ENCODE measurements at places on chromosomes 2 and 18. TPM values are rescaled to one million over a fixed set of nuclear protein-coding genes. Genes with fewer than 3 reads are reported as not detected.
A peak's percentile ranks its signal among the peaks of the same experiment; 100 is the strongest.

DNA sequence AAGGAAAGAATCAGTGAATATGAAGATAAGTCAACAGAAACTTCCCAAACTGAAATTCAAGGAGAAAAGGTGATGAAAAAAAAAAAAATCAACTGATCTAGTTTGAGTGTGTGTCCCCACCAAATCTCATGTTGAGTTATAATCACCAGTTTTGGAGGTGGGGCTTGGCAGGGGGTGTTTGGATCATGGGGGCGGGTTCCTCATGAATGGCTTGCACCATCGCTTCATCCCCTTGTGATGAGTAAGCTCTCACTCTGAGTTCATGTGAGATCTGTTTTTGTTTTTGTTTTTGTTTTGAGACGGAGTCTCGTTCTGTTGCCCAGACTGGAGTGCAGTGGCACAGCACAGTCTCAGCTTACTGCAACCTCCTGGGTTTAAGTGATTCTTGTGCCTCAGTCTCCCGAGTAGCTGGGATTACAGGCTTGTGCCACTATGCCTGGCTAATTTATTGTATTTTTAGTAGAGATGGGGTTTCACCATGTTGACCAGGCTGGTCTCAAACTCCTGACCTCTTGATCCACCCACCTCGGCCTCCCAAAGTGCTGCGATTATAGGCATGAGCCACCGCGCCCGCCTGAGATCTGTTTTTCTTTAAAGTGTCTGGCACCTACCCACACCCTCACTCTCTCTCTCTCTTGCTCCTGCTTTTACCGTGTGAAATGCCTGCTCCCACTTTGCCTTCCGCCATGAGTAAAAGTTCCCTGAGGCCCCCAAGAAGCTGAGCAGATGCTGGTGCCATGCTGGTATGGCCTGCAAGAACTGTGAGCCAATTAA is 4.0 kb upstream of the SLC66A2 start:
- DNase-seq = peak; percentile 6

DNA sequence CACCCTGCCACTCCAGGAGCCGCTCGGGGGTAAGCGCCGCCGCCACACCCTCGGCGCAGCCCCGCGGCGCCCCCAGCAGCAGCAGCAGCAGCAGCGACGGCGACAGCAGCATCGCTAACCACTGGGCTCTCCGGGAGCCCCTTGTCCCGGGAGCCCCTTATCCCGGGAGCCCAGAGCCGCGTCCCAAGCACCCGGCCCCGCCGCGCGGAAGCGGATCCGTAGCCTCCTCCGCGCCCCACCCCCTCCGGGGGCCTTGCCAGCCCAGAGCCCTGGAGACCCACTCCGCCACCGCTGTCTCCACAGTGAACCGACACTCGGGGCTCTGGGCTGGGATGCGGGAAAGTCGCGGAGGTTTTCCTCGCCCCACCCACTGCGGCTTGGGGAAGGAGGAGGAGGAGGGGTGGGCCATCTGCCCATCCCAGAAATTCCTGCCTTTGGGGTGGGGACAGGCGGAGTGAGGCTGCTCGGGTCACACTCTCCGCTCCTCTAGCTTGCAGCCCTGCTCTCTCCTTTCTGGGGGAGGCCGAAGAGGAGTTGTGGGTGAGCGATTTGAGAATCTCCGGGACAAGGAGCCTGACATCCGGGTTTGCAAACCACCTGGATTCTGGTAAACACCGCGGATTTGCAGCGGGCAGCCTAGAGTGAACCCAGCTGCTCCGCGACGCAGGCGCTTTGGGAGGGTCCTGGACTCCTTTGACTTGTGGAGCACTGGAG is at the start of gene PLA2R1:
PLA2R1 (minus strand) TSS at position 324 of the 714 bp plus-strand sequence; CDS start at position 112, 212 bp downstream.
- peak; percentile 57 for DNase-seq

DNA sequence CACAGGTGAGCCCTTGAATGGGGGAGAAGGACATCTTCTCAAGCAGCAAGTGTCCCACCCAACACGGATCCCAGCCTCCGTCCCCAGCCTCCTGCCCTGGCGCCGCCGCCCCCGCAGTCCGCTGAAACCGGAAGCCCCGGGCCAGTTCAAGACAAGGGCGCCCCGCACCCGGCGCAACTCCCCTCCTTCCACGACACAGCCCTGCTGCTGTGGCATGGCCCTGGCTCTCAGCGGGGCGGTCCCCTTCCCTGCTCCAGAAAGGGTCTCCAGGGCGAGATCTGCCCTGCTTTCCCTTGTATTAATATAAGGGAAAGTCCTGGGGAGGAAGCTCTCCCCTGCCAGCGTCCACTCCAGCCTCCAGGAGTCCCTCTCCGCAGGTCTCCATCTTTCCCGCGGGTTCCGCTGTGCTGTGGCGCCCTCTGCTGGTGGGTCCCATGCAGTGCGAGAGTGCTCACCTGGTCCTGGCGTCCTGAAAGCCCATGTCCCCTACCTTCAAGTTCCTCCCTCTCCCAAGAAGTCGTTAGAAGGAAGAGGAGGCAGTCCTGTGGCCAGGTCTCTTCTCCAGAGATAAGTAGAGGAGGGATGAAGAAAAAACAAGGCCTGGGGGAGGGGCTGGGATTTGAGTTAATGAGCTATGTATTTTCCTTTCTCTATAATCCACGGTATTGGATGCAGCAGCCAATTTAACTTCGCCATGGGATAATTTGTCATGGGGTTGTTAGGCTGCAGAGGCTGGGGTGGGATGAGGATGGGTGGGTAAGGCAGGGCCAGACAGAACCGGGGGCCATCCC is 176.0 kb downstream of the SMAD2 start:
- peak; percentile 81 for DNase-seq

DNA sequence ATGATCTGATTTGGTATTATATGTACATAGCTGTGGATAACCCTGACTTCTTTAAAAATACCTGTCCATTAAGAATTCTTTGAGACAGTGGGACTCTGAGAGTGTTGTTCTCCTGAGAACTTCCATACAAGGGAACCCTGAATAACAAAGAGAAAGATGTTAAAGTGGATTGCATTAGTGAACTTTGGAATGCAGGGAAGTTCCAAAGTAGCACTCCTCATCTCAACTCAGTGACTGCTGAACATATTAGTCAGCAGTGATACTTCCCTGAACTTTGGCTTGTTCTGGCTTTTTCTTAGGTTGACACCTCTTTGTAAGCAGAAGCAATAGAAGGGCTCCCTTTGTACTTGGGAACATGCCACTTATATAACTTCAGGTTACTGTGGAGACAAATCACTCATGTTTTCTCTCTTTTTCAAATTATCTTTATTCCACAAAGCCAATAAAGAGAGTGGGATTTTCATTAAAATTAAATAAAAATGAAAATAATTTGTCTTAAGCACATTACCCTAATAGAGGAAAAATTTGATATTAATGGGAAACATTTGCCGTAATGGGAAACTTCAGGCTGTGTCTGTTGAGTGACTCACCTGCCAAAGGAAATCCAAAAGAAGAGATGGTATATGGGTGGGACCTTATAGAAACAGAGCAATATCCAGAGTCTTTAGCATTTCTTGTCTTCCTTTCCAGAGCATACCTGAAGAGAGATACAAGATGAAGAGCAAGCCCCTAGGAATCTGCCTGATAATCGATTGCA is 33.3 kb downstream of the CFLAR start:
- DNase-seq = no peak

DNA sequence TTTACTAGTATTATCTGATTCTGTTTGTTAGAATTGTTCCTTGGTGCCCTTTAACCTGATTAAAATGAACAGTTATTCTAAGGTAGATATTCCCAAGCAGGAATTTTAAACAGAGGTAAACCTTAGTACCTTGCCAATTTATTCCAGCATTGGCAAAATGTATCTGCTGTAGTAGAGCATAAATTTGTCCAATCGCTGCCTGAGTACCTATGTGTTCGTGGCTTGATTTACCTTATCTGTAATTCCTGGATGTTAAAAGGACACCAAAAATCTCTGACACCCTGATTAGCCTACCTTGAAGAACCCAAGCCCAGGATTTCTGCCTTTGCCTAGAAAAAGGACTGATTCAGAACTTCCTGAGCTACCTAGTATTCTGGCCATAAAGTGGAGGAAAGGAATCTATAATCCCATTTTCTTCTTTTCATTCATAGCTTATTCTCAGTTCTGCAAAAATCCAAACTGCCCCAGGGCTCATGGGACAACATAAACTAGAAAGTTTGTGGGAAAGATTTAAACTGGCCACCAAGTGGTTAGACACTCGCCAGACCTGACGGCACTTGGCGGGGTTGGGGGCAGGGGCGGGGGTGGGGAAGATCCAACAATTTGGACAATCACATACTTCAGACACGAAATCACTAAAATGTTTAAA is 16.2 kb upstream of the ZCCHC2 start:
- no peak for DNase-seq

GRCh38 chr2:39252888-39253518 is 9.2 kb upstream of the CDKL4 start:
- DNase-seq = no peak

GRCh38 chr2:85457877-85458316 is 39.4 kb downstream of the SH2D6 start:
- no peak for DNase-seq

GRCh38 chr18:9736286-9736835 is 28.3 kb downstream of the RAB31 start:
- DNase-seq = no peak

DNA sequence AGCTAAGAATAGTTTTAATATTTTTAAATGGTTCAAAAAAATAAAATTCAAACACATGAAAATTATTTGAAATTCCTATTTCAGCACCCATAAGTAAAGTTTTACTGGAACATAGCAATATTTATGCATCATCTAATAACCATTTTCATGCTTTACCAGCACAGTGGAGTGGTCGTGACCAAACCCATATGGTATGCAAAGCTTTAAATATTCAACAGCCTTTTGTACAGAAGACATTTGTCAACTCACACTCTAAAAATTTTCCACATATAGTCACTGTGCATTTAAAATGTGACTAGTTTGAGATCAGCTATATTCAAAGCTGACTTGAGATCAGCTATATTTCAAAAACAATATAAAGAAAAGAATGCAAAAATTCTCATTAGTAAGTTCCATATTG is 46.2 kb downstream of the PUM2 start:
- no peak for DNase-seq

DNA sequence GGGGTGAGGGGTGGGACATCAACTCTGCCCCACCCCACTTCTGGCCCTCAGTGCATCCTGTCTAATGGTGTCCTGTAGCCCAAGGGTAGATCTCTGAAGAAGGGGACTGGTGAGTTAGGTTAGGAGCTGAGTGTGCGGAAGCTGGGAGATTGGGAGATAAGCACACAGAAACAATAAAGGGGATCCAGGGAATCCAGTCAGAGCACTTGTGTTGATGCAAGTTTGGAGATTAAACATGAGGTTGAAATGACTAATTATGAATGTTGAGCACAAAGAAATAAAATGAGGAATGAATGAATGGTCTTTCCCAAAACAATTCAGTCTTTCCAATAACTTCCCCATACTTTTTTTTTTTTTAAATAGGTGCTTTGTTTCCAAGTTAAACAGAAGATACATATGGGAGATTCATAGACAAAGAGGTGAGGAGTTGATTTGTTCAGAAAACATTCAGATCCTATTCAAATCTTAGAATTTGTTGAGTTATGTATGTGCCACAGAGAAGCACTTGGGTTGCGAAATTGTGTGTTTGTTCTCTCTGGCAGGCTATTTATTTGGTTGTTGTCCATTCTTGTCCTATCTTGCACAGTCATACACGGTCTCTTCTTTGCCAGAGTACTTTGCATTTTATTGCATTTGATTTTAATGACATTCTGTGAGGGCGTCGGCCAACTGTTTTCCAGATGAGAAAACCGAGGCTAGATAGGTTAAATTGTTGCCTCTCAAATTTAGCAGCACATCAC is 31.6 kb upstream of the NABP1 start:
- DNase-seq = no peak

DNA sequence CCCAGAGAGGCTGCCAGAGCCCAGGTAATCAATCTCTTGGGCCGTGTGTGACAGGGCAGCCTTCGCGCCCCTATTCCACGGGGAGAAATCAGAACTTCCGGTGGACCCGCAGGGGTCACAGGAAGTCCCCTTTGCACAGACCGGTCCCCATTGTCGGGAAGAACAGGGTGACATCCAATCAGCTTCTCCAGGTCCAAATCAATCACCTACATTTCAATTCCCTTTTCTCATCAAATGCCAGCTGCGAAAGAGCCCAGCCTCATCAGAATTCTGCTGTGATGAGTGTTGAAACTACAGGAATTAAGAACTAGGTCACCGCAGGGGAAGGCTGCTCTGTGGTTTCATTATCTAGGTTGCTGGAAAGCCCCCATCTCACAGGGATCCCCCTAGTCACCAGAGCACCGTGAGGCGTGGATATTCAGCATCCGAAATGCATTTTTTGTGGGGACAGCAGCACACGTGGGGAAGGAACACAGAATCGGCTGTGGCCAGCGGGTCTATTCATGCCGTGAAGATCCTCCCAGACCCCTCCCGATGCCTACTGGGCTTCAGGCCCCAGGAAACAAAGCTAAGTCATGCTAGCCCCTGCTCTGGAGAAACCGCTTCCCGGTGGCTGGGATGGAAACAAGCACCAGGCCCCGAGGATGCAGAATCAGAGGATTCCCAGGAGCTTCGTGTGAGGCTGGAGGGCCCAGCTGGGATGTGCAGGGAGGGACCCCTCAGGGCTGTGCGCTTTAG is 193.7 kb upstream of the ID2 start:
- no peak for DNase-seq

DNA sequence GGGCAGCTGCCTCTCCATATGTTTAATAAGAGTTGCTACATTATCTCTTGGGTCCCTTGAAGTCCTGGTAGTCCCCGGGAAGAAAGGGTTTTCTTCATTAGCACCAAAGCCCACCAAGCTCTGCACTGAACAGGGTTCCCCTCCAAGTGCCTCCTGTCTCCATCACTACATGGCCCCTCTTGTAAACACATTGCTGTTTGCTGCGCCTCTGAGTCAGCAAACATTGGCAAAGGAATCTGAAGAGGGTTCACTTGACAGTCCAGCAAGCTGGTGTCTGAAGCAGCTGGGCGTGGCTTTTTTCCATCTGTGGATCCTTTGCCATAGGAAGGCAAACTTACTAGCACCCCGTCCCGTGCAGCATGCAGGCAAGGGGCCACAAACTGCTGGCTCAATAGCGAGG is 82.8 kb downstream of the TEX51 start:
- DNase-seq = no peak

- no peak for DNase-seq
These were observed 31.4 kb downstream of the SH3BP4 start for GRCh38 chr2:234983011-234983726.

DNA sequence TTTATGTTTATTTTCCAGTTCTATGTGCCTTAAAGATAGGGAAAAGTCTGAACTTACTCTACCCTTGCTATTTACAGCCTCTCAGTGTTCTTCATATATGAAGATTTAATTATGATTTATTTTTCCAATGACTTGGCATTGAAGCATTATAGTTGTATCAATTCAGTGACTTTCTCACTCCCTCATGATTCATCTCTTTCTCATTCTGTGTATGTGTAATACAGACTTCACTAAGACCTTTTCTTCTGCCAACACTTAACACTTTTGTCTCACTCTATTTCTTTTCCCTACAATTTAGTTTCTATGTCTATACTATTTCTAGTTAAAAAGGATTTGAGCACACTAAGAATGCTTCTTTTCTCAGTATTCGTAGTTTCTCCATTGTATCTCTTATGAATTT is 1470.3 kb upstream of the ACVR2A start:
- no peak for DNase-seq

GRCh38 chr2:100730290-100730868 is 89.6 kb upstream of the NPAS2 start:
- DNase-seq = peak; percentile 61

SH3RF3 gene
- 20.1 TPM for total RNA-seq

SPP2 gene
- not detected for total RNA-seq

REG1B gene
- not detected for total RNA-seq
